GM04503 (cell line): ENCODE measurements at places on chromosomes 6 and 20.

GRCh38 chr6:1575210-1576041 is 34.3 kb upstream of the FOXC1 start:
- DNase-seq = no peak

DNA sequence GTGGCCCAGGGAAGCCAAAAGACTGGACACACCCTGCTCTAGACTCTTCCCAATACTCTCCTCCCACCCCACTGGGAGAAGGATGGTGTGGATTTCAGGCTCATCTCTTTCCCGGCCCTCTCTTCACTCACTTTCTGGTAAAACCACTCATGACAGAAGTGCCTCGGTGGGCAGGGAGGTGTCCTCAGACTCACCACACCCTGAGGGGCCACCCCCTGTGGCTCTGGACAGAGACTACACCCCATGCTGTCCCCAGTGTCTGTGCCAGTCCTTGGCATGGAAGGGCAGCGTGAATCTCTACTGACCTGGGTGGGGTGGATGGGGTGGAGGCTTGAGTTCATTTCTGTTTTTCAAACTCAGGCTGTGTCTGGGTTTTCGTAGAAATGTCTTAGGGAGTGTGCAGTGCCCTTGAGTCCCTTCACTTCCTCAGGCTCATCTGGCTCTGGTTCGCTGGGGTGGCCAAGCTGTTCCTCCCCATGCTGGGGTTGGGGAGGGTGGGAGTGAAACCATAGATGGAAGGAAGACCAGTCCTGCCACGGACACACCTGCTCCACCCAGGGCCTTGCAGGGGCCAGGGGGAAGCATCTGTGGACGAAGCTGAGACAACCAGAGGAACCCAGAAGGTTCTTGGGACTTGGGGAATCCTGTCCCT is 59.1 kb downstream of the EZR start:
- no peak for DNase-seq

- DNase-seq = no peak
These were observed 1370.4 kb downstream of the GRIK2 start for GRCh38 chr6:102763891-102764290.

DNA sequence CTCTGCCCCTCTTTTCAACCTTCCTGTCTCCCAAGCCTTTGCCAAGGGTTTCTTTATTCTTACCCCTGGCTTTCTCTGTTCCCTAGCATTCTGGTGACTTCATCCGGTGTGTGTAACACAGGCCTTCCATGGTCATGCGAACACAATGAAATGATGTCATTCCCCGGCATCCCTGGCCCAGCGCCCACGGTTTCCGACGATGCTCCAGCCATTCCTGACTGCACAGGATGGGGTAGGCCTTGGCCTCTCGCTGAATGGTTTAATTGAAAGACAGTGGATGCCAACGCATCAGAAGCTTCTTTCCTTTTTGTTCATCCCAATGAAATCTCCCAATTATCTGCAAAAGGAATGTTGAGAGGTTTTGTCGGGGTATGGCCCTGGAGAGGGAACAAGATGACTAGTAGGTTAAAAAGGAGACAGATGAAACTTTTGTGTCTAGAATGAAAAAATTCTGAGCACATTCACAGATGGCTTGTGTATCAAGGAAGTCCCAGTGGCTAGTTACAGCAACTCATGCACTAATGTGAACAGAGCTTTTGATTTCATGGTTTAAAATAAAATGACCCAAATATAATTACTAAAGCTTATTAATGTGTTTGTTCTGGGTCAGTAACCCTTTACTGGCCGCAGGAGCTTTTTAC is 655.0 kb downstream of the QKI start:
- DNase-seq = no peak

GRCh38 chr20:63772781-63773518 is 33.4 kb downstream of the SLC2A4RG start:
- DNase-seq = no peak
